ENCODE measurements at places on chromosomes 2 and 18.

GRCh38 chr2:222261504-222261903 is 37.3 kb downstream of the PAX3 start:
- DNase-seq: no peak

DNA sequence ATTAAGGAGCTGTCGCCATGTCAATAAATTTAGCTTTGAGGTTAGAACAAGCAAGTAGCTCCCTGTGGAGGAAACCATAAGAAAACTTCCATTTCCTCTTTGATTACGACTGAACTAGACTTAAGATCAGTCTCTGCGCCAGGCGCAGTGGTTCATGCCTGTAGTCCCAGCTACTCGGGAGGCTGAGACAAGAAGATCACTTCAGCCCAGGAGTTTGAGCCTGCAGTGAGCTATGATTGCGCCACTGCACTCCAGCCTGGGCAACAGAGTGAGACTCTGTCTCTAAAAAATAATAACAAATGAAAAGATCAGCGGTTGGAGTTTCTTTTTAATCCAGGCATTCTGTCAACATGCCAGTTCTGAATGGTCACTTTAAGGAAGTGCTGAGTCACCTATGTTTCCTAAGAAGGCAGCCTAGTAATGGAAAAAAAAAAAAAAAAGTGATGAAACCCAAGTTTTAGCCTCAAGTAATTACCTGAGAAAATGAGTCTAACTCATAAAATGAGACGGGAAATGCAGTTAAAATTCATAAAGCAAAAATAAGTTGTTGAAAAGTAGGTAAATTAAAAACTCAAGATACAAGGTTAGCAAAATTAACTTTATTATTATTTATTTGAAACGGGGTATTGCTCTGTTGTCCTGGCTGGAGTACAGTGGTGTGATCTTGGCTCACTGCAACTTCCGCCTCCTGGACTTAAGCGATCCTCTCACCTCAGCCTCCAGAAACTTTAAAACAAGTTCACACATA is 10.2 kb downstream of the C18orf32 start:
- DNase-seq: no peak

GRCh38 chr2:46246790-46247189 is 50.4 kb upstream of the EPAS1 start:
- DNase-seq: no peak

GRCh38 chr2:2787301-2787907 is 456.3 kb upstream of the MYT1L start:
- no peak for DNase-seq

- DNase-seq: no peak
These were observed 28.6 kb downstream of the CDH19 start for GRCh38 chr18:66575263-66575662.

GRCh38 chr2:136206613-136207012 is 88.7 kb upstream of the CXCR4 start:
- DNase-seq: no peak

DNA sequence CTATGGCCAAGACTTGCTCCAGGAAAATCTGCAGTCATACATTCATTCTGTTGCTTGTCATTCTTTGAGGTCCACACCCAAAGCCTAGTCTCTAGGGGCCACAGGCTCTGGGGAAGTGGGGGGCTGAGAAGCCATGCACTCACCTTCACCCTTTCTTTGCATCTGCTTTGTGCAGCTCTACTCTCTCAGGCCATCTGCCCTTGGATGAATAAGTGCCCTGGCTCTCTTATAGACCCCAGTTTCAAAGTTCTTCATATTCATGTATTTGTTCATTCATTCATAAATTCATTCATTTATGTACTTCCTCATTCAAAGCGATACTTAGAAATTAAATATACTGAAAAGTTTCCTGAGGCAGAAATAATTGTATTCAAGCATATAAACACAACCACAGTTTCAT is 130.3 kb upstream of the FAM98A start:
- no peak for DNase-seq

DNA sequence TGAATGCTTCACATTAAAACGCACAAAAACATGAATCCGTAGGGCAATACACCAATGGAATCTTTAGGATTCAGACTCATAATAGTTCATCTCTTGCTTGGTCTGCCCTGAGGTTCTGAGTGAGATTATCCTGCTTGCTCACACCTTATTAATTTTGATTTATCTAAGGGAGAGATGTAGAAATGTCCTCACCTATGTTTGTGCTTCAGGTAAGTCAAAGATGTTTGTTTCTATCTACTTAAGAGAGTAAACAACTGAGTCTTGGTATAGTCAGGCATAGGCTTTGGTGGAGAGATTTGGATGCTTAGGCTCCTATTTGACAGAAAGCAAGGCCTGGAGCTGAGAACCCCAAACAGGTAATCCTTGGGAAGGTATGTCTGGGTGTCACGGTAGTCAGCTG is 231.0 kb upstream of the TNP1 start:
- no peak for DNase-seq

GRCh38 chr2:126882181-126882580 is 16.5 kb upstream of the TEX51 start:
- DNase-seq: no peak

GRCh38 chr2:64987956-64988419 is 1.2 kb upstream of the SLC1A4 start:
- no peak for DNase-seq

DNA sequence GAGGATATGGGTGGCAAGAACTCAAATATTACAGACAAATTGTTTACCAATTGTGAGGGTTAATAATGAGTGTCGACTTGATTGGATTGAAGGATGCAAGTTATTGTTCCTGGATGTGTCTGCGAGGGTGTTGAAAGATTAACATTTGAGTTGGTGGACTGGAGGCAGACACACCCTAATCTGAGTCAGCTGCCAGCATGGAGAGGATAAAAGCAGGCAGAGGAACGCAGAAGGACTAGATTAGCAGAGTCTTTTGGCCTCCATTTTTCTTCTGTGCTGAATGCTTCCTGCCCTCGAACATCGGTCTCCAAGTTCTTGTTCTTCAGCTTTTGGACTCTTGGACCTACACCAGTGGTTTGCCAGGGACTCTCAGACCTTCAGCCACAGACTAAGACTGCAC is 1503.7 kb downstream of the LRP1B start:
- DNase-seq: no peak

GRCh38 chr2:228771774-228772173 is 499.3 kb downstream of the PID1 start:
- no peak for DNase-seq

DNA sequence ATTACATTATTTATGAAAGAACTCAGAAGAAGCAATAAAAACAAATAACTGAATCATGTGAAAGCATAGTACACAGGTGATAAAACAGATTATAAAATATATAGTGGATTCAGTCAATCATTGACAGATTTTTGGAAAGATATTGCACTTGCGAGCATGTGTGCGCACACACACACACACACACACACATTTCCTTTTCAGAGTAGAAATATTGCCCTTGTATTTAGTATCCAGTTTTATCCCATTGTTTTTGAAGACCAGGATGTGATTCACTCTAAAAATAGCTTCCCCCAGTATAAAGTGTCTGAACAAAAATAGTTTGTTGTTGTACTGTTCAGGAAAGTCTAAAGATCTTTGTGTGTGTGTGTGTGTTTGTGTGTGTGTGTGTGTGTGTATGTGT is 145.5 kb downstream of the CALCRL start:
- no peak for DNase-seq

GRCh38 chr2:239997686-239998409 is 27.3 kb downstream of the NDUFA10 start:
- DNase-seq: no peak

DNA sequence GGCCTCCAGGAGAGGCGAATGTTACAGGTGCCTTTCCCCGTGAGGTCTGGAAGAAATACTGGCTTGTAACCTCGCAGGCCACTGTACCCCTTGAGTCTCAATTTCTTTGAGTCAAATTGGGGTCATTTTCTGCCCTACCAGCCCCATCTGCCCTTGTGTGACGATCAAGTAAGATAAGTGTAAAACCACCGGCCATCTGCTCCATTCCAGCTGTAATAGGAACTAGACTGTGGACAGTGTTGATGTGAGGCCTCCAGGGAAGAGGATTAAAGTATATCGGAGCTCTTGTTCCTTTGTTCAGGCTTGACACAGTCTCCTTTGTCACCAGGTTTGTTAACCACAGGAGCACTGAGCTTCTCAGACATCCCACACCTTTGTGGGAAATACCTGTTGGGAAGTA is 65.6 kb downstream of the MRPS9 start:
- DNase-seq: no peak

DNA sequence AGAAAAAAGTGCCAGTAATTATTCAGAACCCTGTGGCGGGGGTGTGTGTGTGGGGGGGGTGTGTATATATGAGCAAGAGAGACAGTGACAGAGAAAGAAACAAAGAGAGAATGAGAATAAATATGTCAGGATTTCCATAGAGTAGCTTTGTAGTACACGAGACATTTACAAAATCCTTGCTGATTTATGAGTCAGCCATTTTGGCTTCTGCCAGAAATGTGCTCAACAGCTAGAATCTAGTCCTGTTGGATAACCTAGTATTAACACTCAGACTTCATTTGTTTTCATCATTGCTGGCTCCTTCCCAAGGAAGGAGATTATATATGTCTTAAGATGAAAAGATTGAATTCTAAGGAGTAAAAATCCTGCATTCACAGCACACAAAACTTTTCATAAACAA is 140.5 kb upstream of the HNRNPA3 start:
- no peak for DNase-seq

GRCh38 chr2:203687165-203687564 is 19.3 kb upstream of the CD28 start:
- no peak for DNase-seq

DNA sequence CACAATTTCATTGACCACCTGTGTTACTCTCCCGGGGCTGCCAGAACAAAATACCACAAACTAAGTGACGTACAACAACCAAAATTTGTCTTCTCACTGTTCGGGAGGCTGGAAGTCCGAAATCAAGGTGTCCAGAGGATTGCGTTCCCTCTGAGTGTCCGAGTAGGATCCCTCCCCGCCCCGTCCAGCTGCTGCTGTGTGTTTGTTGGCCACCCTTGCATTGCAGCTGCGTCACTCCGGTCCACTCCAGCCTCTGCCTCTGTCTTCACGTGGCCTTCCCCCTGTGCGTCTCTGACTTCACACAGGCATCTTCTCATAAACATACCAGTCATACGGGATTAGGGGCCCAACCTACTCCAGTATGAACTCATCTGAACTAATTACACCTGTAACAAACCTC is 251.8 kb upstream of the SMIM21 start:
- DNase-seq: no peak

DNA sequence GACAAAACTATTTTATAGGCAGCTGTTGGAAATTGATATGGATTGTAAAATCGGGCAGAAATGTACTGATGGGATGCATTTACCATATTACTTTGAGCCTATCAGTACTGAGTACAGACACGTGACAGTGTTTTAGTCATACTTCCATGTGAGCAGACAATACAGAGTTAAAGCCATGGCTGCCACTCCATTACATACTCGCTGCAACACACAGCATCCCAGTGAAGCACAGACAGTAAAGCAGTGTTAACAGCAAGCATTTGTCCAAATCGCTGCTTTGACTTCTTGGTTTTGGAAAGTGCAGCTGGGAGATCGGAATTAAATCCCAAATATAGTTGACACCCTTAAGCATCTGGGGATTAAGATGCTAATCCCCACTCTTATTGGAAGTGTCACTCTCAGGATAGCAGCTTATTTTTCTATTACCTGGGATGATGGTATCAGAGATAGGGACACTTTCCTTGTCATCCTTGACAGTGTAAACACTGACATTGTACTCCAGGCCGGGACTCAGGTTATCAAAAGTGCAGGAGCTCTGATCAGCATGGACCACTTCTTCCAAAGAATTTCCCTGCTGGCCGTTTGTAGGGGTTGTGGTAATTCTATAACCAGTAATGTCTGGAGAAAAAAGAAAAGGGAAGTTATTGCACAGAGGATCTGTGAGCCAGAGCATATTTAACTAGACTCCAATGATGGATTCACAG is 41.6 kb downstream of the FN1 start:
- DNase-seq: no peak

DNA sequence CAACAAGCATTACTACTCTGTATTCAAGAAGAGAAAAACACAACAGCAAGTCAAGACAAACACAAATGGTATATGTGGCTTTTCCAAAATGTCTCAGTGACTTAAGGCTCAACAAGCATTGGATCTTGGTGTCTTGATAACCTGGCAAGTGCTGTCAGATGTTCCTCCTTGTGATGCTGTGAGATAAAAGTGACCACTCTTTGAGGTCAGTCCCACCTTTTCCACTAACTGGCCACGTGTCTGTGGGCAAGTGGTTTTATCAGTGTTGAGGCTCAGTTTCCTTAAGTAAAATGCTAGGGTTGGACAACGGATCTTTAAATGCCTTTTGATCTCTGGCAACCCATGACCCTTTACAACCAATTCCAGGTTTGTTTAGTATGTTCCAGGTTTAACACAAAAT is 98.7 kb downstream of the BCL2 start:
- no peak for DNase-seq

DNA sequence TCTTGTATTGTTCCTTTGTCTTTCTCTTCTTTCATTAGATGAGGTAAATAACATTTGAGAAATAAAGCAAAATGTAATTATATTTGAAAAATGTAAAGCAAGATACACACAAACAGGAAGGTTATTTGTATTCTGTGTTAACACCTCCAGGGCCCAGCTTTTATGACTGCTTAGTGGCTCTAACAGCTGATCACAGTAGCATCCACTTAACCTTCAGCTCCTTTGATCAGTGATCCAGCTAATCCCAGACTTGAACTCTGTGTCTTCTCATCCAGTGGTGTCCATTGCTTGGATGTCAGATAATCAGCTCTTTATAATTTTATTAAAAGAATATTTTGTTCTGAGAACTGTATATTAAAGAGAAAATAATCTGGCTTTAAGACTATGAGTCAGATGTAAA is 44.5 kb downstream of the PSMD14 start:
- DNase-seq: no peak

- no peak for DNase-seq
These were observed 25.6 kb downstream of the ZNF407 start for GRCh38 chr18:74623047-74623816.

GRCh38 chr18:58781627-58782194 is 83.0 kb upstream of the ZNF532 start:
- no peak for DNase-seq

- DNase-seq: no peak
These were observed 113.0 kb upstream of the MAPRE2 start for GRCh38 chr18:34928088-34928753.

DNA sequence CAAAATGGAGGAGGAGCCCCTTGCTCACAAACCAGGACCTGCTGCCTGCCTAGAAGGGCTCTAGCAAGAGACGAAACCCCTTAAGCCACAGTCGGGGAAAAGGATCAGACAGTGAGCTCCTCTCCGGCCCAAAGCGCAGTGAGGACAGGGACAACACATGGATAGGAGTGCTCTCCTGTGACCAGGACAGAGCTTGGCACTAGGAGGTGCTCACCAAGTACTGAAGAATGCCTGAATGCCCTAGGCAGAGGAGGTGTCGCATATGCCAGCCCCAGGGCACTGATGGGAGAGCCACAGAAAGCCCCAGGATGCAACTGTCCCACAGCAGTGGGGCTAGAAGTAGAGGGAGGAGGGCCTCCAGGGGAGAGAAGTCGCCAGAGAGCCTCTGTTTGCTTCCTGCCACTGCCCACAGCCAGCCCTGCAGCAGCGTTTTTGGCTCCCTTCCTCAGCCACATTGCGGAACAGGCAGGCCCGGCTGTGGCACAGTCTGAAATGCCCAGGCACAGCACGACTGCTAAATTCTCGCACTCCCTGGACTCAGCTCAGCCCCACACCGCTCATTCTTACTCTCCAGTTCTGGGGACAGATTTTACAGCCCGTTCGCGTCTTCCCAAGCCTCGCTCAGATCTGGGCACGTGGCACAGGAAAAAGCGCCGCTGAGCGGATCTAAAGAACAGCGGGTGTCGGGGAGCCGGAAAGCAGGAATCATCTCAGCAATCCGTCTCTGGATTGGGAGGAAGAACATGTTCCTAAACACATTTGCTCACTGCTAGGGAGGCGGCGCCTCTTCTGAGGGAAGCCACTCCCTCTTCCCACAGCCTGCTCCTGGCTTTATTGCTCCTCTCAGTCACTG is 98.7 kb upstream of the POU3F3 start:
- DNase-seq: no peak

Data from cortex of kidney (tissue), 1 donor.